AG10803 (cell line): ENCODE measurements at places on chromosomes 12 and 14.

- no peak for DNase-seq
Measured at GRCh38 chr14:21874167-21874566, 200.5 kb upstream of the OR4E1 start.

DNA sequence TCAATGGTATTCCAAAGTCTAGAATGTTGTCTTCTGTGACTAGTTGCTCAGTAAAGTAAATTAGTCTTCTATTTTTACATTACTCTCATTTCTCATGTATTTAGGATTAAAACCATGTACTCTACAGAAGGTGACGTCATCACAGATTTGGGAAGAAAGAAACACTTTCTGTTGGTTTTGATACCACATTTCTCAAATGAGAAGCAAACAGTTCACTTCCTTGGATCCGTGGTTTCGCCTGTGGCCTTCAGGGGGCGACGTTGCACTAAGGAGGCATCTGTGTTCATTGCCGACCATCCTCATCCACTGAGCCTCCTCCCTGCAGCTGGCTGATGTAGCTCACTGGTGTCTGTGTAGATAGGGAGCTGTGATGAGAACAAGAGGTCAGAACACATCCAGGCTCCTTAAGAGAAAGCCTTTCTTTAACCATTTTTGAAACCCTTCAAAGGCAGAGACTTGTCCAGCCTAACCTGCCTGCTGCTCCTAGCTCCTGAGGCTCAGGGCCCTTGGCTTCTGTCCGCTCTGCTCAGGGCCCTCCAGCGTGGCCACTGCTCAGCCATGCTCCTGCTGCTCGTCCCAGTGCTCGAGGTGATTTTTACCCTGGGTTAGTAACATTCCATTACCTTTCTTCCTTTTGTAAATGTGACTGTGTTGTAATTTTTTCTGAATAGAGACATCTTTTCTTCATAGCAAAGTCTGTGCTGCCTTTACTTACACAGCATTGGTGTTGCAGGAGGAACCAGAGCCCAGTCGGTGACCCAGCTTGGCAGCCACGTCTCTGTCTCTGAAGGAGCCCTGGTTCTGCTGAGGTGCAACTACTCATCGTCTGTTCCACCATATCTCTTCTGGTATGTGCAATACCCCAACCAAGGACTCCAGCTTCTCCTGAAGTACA is 220.6 kb upstream of the OR4E1 start:
- DNase-seq = no peak

- no peak for DNase-seq
Measured at GRCh38 chr12:66319266-66319954, 17.1 kb downstream of the HELB start.

GRCh38 chr14:71290301-71290700 is 383.0 kb downstream of the PCNX1 start:
- DNase-seq = no peak

GRCh38 chr14:88189417-88190191 is 133.5 kb downstream of the KCNK10 start:
- DNase-seq = peak; percentile 85

GRCh38 chr12:64286521-64286920 is 64.4 kb upstream of the KICS2 start:
- DNase-seq = no peak

- DNase-seq = no peak
Measured at GRCh38 chr12:121501946-121502345, 78.9 kb downstream of the KDM2B start.

- no peak for DNase-seq
Measured at GRCh38 chr14:77654001-77654441, 37.6 kb upstream of the SPTLC2 start.

DNA sequence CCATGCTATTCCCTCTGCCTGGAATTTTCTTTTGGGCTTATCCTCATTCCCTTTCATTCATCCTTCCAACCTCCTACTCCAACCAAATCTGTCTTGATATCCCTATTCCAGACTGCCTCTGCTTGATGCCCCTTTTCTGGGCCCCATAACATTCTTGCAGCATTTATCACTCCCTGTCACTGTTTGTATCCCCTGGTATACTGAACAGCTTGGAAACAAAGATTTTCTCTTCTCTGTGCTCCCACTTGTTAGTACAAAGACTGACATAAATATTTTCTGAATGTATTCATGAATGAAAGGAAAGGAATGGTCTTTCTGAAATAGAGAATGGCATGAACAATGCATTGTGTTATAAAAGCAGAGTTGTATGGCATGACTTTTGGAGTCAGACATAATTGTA is 7.5 kb downstream of the IRAK4 start:
- DNase-seq = peak; percentile 6

DNA sequence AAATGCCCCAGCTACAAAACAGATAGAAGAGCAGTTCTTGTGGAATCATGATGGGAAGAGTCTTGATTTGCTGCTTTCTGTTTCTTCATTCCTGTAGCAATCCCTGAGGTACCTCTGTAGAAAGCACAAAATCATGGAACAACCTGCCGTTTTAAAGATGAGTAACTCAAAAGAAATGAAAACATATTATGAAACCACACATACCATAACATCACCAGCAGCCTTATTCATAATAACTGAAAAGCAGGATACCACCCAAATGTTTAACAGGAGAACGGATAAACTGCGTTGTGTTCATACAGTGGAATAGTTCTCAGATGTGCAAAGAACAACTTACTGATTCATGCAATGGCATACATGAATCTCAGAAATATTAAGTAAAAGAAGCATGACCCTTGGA is 188.1 kb downstream of the RGS6 start:
- no peak for DNase-seq

- peak; percentile 94 for DNase-seq
Measured at GRCh38 chr12:89671469-89671868, 37.2 kb downstream of the ATP2B1 start.

GRCh38 chr14:101790232-101790631 is 28.7 kb downstream of the PPP2R5C start:
- DNase-seq = no peak

- DNase-seq = no peak
Measured at GRCh38 chr12:104643819-104644669, 187.3 kb downstream of the CHST11 start.

DNA sequence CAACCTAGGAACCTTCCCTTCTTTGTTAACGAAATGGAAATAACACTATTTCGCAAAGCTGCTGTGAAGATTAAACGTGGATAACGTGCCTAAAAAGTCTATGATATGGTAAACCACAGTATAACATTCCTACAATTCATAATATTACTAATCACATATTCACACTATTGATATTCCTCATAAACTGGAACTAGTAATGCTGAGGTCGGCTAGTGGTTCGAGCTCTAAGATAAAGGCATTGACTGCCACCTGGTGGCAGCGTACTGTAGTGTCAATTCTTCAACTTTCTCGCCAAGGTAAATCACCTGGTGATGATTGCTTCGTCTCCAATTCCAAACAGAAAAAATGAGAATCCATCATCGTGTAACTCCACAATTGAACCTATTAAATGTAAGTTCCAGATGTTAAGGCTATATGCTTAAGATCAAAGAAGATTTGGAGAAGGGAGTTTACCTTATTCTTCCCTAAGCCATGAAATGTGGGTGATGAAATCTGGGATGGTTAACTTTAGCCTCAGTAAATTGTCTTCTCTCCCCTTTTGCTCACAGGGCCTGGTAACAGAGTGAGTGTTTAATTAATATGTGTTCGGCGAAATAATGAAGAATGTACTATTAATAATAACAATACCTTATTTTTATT is 197.5 kb upstream of the TMEM132C start:
- peak; percentile 75 for DNase-seq

- no peak for DNase-seq
Measured at GRCh38 chr14:61841145-61841544, 78.9 kb downstream of the SNAPC1 start.

GRCh38 chr14:92525322-92526095 is 11.9 kb downstream of the RIN3 start:
- no peak for DNase-seq

GRCh38 chr12:26678697-26679660 is 154.0 kb downstream of the ITPR2 start:
- DNase-seq = peak; percentile 30

DNA sequence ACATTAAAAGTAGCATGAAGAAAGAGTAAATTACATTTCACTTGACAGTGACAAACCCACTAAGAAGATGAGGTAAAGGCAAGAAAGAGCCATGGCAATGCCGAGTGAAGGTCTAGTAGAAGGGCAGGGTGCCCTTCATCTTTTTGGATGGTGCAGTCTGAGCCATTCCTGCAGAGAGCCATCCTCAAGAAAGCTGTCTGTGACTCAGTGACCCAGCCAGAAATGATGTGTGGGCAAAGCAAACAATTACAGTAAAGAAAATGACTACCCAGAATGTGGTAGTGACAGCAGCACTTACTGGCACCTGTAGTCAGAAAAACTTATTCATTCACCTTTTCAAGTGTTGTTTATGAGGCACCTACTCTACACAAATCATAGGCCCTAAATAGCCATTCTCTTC is 281.7 kb downstream of the DUSP6 start:
- no peak for DNase-seq

DNA sequence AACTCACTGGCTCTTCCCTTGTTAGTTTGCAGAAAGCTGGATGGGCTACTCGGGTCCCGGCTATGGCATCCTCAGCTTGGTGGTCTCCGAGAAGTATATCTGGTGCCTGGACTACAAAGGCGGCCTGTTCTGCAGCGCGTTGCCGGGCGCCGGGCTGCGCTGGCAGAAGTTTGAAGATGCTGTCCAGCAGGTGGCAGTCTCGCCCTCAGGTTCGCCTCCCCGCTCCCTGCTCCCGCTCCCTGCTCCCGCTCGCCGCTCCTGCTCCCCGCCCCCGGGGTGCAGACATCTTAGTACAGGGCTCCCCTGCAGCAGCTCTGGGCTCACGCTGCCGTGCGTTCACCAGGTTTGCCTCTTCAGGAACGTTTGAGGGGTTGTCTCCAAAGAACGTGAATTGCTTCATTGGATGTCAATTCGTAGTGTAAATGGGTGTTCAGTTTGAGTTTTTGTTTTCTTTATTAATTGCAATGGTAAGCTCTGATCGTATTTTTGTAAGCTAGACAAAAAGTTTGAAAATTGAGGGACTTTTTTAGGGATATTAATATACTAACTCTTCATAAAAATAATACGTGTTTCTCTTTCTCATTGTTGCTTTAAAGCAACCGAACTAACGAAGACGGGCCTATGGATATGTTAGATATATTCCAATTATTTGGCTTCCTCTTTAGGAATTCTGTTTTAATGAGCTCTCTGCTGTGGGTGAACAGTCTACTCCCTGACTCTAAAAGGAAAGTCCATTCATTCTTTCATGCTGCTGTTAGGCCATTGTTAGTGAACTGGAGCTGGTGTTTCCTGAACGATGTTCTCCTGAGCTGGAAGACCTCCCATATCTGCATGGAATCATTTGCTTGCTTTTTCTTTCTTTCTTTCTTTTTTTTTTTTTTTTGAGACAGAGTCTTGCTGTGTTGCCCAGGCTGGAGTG is 71.3 kb downstream of the ANKRD9 start:
- peak; percentile 75 for DNase-seq

DNA sequence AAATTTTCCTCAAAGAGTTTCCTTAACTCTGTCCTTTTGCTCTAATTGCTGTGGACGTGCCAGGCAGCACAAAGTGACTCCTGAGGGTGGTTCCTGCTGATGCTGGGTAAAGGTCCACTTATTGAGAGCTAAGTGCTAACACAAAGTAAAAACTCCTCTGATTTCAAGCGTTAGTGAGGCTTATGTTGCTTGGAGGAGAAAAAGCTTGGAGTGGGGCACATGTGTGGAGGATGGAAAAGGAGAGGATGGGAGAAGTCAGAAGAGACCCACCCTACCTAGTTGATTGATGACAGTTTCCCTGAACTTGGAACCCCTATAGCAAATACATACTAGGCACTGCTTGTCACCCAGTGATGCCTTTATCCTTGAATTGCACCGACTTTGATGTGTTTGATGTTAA is 10.1 kb upstream of the SLC11A2 start:
- DNase-seq = no peak

DNA sequence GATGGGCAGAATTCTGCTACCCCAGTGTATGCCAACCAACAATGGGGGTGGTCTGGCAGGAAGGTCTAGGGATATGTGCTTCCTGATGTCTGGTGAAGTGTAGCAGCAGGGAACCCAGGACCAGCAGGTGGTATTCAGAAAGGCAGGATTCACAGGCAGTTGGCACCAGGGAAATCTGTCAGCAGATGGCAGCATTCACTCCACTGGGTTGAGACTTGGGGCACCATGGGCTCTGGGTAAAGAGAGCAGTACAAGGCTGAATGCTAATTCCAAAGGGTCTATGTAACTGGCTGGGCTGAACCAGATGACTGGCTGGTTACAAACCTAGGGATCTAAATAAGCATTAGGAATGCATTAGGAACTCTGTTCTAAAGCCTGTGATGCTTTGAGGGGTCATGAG is 466.9 kb upstream of the STXBP6 start:
- no peak for DNase-seq

DNA sequence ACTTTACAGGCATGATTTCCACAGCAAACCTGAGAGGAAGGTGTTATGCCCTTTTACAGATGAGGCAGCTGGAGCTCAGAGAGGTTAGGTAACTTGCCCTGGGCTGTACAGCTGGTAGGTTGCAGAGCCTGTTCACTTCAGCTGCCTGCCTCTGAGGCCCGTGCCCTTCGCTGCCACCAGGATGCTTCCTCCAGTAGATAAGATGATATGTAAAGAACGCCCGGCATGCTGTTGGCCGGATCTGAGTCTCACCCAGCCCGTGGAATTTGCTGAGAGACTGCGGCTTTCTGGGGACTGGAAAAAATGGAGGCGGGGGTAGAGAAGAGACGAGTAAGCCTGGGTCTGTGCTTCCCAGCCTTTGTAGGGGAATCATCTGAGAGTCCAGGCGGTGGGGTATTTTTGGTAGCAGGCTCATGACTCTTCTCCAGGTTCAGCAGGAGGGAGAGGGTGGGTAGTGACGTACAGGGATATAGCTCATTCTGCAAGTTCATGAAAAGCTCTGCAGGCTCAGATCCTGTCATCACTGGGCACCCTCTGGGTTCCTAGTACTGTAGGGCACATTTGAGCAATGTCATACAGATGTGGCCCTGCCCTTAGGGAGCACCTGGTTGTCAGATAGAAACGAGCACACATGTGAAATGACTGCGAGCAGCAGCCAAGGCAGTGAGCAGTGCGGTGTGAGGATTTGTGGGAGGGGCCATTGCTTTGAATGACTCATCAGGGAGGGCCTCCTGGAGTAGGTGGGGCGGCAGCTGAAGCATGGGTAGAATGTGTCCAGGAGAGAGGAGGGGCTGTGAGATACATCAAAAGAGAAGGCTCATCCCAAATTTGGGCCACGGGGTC is 159.4 kb downstream of the TSPAN9 start:
- DNase-seq = no peak
